Renal cortical epithelial cell (primary cell): ENCODE measurements at places on chromosomes 12 and 14.

- DNase-seq, result no peak
Observed at GRCh38 chr12:29255042-29255441, 106.0 kb downstream of the FAR2 start.

- DNase-seq, result no peak
Observed at GRCh38 chr14:93811676-93812075, 23.4 kb upstream of the PRIMA1 start.

GRCh38 chr14:60204843-60205774 lies 39.9 kb upstream of the DHRS7 start:
- no peak for DNase-seq

DNA sequence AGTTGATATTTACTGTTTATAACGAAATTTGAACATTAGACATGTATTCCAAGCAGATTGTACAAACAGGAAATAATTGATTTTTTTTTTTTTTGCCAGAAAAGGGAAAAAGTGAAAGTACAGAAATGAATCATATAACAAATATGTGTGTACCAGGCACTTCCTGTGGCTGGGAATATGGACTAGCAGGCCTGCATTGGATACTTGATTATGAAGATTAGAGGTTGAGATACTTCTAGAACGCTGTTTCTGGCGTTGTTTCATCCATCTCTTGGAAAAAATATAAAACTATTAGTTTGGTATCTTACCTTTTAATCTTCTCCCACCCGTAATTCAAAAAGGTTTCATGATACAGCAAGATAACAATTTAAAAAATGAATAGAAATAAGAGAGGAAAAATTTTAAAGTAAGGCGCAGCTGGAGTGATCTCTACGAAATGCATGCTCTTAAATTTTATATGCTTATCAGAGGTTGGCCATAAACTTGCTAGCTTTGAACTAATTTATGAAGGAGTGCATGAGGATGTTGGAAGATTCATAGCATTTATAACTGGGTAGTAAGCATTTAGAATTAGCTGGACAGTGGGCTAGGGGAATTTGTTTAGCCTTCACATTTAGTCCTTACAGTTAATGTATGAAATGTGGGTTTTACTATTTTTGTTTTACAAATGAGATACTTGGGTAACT lies 90.8 kb downstream of the AEBP2 start:
- peak; percentile 15 for DNase-seq

- peak; percentile 90 for DNase-seq
Observed at GRCh38 chr12:52871291-52872039, 22.7 kb upstream of the KRT78 start.

DNA sequence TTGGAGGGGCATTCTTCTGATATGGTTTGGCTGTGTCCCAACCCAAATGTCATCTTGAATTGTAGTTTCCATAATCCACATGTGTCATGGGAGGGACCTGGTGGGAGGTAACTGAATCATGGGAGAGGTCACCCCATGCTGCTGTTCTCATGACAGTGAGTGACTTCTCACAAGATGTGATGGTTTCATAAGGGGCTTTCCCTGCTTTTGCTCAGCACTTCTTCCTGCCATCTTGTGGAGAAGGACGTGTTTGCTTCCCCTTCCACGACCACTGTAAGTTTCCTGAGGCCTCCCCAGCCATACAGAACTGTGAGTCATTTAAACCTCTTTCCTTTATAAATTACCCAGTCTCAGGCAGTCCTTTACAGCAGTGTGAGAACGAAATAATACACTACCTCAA lies 382.4 kb downstream of the VRK1 start:
- peak; percentile 4 for DNase-seq

DNA sequence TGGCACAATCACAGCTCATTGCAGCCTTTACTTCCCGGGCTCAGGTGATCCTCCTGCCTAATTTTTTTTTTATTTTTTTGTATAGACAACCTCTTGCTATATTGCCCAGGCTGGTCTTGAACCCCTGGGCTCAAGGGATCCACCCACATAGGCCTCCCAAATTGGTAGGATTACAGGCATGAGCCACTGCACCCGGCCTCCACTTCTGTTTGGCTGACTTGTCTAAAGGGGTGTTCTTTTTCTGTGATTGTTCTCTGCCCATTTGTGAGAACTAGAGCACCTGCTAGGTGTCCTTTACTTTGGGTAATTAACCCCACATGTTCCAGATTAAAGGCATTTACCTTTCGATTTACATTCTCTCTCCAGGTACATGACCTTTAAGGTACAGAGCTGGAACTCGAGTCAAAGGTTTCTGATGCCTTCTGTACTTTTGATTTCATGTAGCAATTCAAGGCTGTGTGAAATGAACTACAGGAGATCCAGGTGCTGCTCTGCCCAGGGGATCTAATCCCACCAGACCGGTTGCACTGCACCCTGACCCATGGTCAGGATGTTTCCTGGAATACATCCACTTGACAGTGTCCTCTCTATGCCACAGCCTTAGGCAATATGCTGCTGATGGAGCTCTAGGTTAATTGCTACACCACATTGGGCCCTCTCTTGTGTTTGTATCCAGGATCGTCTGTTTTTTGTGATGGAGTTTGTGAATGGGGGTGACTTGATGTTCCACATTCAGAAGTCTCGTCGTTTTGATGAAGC lies 163.6 kb downstream of the PRKCH start:
- DNase-seq, result no peak

DNA sequence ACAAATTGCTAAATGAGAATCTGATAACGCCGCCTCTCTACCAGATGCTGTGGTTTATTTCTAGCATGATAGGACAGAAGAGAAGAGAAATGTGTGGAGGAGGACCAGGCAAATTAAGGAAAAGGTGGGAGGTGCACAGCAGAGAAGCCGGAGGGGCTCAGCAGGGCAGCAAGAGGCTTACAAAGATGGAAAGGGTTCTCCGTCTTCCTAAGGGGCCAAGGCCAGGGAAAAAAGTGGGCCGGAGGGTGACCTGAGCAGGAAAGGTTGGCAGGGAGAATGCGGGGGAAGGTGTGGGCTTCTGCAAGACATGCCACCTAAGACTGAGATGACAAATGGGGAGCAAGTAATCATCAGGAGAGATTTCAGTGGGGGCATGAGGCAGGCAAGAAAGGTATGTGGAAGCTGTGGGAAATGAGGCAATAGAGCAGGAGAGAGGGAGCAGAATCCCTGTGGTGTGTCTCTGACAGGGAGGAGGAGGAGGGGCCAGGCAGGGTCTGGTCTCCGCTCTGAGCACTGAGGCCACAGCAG lies 18.7 kb downstream of the MANSC1 start:
- DNase-seq, result no peak

DNA sequence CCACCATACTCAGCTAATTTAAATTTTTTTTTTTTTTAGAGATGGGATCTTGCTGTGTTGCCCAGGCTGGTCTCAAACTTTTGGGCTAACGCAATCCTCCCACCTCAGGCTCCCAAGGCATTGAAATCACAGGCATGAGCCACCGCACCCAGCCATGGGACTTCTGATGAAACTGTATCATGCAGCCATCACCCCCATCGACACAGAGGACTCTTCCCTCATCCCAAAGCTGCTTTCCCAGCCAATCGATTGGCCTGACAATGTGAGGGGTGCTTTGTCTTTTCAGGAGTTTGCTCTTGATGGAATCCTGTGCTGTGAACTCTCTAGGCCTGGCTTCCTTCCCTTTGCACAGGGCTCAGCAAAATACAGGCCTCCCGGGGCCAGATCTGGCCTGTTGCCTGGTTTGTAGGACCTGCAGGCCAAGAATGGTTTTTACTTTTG lies 59.6 kb upstream of the NCOR2 start:
- no peak for DNase-seq

DNA sequence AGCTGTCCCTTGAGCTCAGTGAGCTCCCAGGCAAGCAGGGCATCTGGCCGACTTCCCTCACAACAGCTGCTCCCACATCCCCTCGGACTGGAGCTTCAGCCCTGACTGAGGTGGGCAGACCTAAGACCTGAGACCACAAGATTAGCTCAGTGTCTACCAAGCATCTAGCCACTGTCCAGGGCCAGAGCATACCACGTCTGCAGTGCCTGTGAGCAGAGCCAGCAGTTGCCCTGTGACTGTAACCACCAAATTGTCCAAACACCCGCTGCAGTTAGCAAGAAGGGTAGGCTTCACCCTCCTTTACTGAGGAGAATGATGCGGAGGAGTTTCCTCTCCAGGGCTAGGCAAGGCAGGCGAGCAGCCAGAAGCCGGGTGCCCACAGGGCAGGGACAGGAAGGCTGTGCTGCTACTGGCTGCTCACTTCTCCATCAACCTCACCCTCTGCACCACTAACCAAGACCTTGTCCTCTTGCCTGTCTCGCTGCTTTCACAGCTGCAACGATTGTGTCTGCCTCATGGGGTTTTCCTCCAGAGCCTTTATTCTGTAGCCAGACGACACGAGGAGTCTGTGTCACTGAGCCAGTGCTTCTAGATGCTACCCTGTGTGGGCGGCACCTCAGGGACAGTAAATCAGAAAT lies 53.9 kb downstream of the ANAPC7 start:
- no peak for DNase-seq

- peak; percentile 42 for DNase-seq
Observed at GRCh38 chr12:100574187-100575074, 947 bp downstream of the GAS2L3 start.

DNA sequence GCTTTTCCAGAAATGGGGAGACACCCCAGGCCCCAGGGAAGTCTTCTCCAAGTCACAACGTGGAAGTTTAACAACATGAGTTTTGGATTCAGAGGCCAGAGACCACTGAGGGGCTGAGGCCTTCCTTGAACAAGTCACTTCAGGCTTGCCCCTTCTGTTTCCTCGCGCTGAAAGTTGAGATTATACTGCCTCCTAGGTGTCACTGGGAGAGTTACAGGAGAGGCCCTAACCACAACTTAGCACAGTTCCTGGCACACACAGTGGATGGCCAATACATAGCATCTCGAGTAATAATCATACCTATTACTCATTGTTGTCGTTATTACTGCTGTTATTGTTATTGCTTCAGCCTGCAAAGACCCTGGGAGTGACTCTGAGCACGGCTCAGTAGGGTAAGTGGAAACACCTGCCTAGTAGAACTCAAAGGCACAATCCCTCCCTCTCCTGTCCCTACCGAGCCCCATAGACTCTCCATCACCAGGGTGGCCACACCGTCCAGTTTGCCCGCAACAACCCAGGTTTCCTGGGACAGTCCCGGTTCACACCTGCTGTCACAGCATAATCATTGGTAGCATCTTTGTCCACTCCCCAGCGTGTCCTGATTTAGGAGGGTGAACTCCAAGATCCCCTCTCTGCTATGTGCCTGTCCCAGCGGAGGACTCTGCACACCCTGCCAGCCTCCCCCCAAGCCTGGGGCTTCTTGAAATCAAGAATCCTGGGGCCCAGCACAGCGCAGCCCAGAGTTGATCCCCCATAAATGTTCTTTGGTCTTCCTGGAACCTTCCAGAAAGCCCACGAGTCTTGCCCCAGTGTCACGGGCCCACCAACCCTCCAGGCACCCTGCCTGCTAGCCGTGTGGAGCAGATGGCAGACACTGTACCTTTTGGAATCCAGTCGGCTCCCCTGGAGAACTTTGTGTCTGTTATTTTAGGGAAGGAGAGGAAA lies 85.0 kb downstream of the SYNE3 start:
- DNase-seq, result peak; percentile 26

GRCh38 chr12:104578453-104578852 lies 121.7 kb downstream of the CHST11 start:
- peak; percentile 67 for DNase-seq

GRCh38 chr12:130419116-130419515 lies 81.4 kb downstream of the PIWIL1 start:
- no peak for DNase-seq

GRCh38 chr14:22545842-22546721 lies 42.9 kb downstream of the DAD1 start:
- DNase-seq, result peak; percentile 64

DNA sequence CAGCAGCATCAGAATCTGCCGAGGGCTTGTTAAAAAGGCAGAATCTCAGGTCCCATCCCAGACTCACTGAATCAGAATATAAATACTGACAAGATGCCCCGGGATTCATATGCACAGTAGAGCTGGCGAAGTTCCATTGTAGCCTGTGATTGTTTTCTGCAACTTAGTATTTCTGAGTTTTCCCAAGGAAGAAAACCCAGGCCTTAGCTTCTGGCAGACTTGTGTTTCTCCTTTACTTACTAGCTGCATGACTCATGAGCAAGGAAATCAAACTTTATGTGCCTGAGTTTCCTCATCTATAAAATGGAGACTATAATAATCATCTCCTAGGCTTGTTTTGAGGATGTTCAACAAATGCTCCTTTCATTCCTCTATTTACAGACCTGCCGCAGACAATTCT lies 278.5 kb upstream of the PLEKHG7 start:
- peak; percentile 36 for DNase-seq

DNA sequence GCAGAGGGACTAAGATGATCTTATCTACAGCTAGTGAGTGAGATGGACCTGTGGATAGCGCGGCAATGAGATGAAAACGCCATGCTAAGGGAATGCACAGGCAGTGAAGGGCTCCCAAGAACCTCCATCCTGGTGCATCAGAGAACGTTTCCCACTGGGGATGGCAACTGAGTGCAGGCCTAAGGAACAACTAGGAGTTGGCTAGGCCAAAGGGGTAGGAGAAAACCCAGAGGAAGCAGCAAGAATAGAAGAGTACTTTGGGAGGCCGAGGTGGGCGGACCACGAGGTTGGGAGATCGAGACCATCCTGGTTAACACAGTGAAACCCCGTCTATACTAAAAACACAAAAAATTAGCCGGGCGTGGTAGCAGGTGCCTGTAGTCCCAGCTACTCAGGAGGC lies 24.6 kb upstream of the BATF start:
- DNase-seq, result no peak

GRCh38 chr14:41362139-41362538 lies 244.5 kb upstream of the LRFN5 start:
- no peak for DNase-seq

- no peak for DNase-seq
Observed at GRCh38 chr14:68986225-68986624, 7.1 kb upstream of the ACTN1 start.

DNA sequence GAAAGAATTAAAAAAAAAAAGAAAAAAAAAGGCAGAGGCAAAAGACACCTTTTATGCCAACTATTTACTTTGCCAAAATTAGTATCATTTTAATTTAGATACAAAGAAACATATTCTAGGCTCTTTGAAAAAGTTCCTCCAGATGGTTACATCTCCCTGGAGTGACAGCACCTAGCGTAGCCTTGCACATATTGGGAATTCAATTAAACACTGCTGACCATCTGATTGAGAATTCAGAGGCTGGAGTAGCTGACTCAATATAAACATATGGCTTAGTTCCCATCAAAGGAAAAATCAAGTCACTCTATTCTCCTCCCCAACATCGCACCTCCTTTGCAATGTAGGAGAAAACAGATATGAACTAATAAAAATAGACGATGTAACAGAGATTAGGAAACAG lies 36.4 kb downstream of the ANKS1B start:
- DNase-seq, result no peak

DNA sequence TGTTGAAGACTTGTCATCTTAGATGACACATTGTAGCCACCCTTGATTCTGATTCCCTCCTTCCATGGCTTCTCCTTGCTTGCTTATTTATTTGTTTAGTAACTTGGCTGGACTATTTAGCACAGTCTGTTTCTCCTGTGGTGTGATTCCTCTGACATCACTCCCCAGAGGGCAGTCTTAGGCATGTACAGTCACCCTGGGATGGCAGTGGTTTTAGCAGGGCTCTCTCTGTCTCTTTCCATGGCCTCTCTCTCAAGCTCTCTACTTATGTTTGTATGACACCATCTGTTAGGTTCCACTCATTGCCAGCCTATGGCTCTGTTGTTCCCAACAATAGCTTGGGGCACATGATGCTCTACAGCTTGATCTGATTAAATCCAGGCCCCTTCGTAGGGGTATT lies 158.3 kb downstream of the ADGRD1 start:
- DNase-seq, result no peak
